EH (cell line): ENCODE measurements at places on chromosomes 1 and 21.

GRCh38 chr1:15707239-15707925, 23.3 kb downstream of the PLEKHM2 start:
- no peak for DNase-seq

DNA sequence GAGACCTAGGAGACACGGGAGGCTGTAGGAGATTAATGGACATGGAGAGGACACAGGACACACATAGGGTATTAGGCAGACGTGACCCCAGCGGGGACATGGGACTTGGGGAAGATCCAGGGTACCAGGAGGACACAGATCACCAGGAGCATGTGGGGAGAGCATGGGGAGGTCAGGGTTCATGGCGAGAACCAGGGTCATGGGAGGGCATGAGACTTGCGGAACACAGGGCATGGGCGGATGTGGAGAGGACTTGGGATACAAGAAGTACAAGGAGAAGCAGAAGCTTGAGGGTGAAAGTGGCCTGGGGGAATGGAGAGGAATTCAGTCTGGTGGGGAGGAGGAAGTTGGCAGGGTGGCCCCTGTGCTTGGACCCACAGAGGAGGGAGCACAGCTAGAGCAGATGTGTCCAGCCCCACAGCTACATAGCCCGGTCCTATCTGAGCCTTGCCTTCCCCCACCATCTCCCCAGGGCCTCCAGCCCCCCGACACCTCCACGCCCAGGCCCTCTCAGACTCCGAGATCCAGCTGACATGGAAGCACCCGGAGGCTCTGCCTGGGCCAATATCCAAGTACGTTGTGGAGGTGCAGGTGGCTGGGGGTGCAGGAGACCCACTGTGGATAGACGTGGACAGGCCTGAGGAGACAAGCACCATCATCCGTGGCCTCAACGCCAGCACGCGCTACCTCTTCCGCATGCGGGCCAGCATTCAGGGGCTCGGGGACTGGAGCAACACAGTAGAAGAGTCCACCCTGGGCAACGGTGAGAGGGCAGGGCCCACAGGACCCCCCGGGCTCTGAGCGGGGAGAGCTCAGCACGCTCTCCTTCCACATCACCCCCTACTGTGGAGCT, 12.1 kb downstream of the TIE1 start:
- DNase-seq, result no peak

DNA sequence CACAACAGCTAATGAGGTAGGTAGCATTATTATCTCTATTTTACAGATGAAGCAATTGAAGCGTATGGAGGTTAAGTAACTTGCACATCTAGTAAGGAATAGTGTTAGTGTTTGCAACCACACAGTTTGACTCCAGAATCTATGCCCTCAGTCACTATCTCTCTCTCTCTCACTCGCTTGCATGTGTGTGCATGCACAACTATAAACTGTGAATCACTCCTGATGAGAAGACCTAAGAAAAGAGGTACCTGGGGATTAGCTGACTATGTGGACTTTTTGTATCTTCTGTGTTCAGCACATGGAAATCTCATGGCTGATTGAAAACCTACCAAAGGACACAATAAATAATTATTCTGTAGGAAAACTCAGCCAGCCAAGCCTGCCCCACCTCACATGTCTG, 295.5 kb downstream of the BRINP2 start:
- no peak for DNase-seq

GRCh38 chr1:210654176-210654981, 325.7 kb downstream of the HHAT start:
- peak; percentile 21 for DNase-seq

GRCh38 chr1:116408193-116408592, 35.1 kb downstream of the ATP1A1 start:
- DNase-seq, result no peak

- DNase-seq, result peak; percentile 48
Observed at GRCh38 chr1:56877973-56878372, 23.4 kb downstream of the C8A start.

GRCh38 chr21:39601187-39601928, 11.4 kb upstream of the B3GALT5 start:
- DNase-seq, result no peak

DNA sequence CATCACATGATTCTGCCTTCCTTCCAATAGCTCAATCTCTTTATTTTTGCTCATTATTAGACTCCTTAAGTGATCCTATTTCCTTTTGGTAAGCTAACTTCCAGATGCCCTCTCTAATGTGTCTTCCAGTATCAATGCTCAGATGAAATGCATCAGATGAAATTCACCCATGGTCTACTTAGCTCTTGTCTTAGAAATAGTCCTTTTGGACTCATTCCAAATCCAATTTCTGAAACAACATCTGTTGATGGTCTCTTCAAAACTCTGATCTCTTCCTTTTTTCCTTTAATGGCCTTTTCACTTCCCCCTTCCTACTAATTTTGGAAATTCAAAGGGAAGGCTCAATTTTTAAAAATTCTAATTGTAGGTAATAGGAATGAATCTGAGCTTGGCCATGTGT, 81.1 kb upstream of the GREM2 start:
- DNase-seq, result no peak

- no peak for DNase-seq
Observed at GRCh38 chr1:74673351-74674111, at the start of gene ERICH3. ERICH3 (minus strand) TSS chr1:74673792; CDS start chr1:74673519, 273 bp downstream.

- DNase-seq, result no peak
Observed at GRCh38 chr1:14737561-14738094, 139.1 kb downstream of the KAZN start.

DNA sequence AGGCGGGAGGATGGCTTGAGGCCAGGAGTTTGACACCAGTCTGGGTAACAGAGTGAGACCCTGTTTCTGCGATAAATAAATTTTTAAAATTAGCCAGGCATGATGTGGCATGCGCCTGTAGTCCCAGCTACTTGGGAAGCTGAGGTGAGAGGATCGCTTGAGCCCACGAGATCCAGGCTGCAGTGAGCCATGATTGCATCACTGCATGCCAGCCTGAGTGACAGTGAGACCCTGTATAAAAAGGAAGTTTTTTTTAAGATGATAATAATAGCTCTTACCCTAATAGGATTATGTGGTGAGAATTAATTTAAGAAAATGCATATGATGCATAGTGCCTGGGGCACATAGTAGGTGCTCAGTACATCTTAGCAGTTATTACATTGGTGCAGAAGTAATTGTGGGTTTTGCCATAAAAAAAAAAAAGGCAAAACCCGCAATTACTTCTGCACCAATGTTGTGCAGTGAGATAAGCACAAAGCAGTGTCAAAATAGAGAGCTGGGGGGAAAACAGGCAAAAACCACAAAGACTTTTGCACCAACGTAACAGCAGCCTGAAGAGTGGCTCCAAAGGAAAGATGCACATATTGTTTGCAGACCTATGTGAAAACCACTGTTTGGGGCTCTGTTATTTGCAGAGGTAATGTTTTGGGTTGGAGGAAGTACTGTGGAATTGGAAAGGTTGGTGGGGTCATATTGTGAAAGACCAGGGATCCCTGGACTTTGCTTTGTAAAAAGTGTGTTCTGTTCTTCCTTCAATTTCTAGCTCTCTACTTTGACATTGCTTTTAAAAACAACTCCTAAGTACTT, 72.4 kb downstream of the PLXNA2 start:
- no peak for DNase-seq

- no peak for DNase-seq
Observed at GRCh38 chr1:216216305-216216704, 206.9 kb downstream of the USH2A start.

DNA sequence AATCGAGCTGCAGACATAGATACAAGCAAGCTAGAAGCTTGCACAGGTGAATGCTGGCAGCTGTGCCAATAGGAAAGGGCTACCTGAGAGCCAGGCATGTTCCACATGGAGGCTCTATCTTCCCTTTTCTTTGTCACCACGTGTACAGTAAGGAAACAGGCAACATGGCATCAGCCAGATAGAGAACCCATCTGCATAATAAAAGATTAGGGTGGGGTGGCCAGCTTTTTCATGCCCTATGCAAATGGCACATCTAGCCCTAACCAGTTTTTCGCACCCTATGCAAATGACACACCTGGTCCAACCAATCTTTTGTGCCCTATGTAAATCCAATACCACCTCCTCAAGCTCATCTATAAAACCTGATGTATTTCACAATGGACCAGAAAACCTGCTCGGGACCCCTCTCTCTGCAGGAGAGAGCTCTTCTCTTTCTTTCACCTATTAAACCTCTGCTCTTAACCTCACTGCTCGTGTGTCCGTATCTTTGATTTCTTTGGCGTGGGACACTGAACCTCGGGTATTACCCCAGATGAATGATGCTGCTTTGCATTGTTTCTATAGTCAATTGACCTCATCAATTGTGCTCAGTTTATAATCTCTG, 93.9 kb downstream of the SLC30A10 start:
- DNase-seq, result no peak

- DNase-seq, result no peak
Observed at GRCh38 chr1:188615321-188615720, 1786.6 kb downstream of the PLA2G4A start.

DNA sequence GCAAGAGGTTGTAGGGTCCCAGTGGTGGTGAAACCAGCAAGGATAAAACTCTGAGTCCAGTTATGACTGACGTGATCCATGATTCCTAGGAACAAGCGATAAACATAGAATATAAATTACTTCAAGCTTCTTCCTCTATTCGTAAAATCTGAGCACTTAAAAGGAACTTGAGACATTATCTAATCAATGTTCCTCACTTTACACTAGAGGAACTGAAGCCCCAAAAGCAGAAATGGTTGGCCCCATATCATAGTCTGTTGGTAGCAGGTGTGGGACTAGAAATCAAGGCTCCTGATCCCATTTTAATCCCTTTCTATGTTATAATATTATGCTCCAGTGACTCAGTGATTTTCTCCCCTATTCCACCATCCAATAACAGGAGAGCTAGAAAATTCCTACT, 21.9 kb upstream of the MNDA start:
- no peak for DNase-seq

DNA sequence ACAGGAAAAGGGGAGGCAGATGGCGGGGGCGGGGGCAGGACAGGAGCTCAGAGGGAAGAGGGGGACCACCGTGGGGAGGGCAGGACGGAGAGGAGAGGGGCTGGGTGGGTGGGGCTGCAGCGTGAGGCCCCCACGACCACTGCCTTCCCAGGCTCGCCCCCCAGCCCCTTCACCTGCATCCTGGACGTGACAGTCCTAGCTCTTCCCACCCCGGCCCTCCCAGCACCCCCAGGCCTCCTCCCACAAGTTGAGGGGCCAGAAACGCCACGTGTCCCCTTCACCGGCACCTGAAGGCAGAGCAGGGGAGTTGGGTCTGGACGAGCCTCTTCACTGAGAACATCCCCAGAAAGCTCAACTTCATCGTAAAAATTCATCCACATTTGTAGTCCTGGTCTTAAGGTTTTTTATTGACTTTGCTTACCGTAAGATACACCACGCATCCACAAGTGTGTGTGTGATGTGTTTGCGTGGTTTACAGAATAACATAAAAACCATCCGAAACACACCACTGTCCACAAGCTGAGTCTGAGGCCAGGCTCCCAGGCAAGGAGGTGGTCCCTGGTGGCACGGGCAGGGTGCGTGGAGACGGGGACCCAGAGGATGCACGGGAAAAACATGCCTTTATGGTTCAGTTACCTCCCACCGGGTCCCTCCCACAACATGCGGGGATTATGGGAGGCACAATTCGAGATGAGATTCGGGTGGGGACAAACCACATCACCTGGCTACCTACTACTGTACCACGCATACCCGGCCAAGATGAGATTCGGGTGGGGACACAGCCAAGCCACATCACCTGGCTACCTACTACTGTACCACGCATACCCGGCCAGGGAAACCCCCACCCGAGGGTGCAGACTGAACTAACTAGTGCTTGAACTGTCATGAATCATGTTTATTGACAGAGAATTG, 13.9 kb upstream of the COL18A1 start:
- no peak for DNase-seq

DNA sequence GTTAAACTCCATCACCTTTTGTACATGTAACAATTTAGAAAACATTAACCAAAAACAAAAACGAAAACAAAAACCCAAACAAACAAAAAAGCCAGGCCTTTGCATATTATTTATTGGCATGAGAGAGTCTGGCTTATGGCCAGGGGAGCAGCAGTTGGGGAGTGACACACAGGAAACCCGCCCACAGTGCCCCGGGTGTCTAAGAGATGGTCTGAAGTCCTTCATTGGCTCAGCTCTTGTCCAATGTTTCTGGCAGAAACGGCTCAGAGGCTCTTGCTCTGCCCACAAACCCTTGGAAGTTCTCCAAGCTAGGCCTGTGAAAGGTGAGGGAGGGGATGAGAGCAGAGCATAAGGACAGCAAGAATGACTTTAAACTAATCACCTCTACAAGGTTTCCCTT, 131.5 kb downstream of the CNIH3 start:
- DNase-seq, result peak; percentile 22

- peak; percentile 63 for DNase-seq
Observed at GRCh38 chr1:9129266-9130041, 552 bp upstream of the GPR157 start.

GRCh38 chr1:110903853-110904500, 31.0 kb downstream of the CD53 start:
- DNase-seq, result no peak

DNA sequence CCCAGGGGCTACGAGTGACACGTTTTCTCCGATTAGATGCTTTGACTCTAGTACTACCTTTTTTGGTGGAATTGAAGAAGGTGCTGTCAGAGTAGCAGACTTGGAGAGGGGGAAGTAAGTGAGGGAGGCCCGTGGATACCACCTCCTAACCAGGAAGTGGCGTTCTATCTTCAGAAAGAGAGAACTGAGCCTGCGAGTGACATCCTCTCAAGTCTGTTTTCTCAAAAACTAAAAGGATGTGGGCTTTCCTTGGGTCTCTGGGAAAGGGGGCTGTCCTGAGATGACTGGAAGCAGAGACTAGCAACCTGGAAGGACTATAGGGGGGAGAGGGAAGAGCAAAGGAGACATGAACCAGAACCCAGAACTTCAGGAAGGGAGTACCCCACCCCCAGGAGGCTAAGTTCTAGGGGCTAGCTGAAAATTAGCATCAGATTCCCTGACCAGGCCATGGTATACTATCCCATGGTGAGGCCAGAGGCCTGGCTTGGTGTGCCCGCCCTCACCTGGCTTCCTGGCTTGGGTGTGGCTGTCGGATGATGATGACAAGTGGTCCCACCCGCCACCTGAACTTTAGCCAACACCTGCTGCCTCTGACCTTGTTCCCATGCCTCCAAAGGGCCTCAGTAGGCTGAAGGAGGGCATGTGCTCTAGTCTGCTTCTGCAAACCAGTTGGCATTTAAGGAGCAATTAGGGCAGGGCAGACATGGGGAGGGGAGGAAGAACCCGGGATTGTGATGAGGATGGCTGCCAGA, 49.1 kb downstream of the ATP2B4 start:
- DNase-seq, result no peak

DNA sequence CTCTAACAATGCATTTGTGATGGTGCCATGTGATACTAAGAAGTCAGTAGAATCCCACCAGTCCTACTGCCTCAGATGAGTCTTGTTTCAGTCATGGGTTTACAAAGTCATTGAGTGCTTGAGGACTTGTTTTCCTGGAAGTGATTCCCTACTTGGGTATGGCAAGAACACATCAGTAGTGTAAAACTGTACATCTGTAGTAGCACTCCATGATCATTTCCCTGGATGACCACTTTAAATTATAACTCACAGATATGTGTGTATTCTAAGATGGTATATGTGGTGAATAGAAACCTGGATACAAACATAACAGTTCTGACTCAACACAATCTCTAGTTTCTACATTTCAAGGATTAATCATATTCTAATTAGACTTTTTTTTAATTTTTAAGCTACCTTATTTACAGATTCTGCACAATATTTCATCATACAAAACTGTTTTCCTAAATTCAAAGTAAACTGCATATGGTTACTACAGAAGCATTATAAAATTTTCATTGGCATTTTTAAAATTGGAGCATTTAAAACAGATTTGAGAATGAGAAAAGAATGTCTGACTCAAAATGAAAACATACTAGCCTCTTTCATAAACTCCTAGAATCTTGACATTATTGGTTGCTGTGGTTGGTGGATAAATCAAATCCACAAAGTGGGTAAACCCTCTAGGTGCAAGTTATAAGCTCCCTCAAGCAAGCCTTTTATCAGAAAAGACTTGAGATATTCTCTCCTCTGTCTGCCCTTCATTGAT, 6.8 kb upstream of the PSMG1 start:
- peak; percentile 72 for DNase-seq
